Stimulated activated CD4-positive, alpha-beta T cell treated with anti-CD3 and anti-CD28 coated beads, Interleukin-4, amount 100 ng/mL, for 24 hours (primary cell): ENCODE measurements at places on chromosomes 4 and X.

DNA sequence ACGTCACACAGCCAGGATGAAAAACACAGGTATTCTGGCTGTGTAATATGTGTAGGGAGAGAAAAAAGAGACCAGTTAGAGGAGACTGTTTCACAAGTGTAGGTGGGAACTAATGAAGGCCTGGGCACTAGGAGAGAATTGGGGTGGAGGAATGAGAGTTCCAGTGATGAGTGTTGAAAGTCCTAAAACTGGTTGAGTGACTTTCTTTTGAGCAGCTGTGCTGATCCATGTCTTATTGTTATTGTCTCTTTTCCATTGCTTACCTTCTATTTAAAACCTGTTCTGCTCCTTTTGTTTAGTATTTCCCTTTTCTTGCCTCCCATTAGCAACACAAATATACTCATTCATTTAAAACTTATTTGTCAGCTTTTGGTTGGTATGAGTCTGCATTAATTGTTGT is 88.7 kb downstream of the PDLIM5 start:
- no peak for DNase-seq

GRCh38 chr4:103994059-103994458 is 274.3 kb upstream of the TACR3 start:
- no peak for DNase-seq

GRCh38 chrX:4315891-4316290 is 602.4 kb upstream of the PRKX start:
- DNase-seq, result no peak

GRCh38 chrX:16578218-16578617 is 71.7 kb upstream of the S100G start:
- no peak for DNase-seq

DNA sequence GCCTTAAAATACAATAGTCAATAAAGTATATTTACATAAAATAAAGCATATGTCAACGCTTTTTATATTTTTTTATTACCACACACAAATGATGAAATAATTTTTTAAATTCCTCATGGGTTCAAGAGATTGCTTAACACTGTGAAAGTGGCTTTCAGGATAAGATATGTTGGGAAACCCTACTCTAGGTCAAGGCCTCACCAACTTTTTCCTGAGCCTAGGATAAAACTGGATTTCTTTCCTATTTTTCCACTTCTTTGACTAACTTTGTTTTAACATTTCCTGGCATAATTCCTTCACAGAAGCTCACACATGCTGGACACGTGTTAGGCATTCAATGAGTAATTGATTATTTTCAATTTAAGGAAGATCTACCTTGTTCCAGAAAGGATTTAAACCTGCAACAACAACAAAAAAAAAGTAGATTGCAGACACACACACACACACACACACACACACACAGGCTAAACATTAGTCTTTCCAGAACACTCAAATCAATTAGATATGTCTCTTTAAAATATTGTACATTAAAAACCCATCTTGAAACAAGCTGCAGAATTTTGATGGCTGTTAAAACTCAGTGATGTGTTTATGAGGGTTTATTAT is 9.1 kb downstream of the KLB start:
- DNase-seq, result no peak

- no peak for DNase-seq
Observed at GRCh38 chr4:143443728-143444127, 69.8 kb upstream of the SMARCA5 start.

- no peak for DNase-seq
Observed at GRCh38 chrX:29431895-29432294, 783.5 kb upstream of the MAGEB2 start.

- no peak for DNase-seq
Observed at GRCh38 chr4:72631296-72631695, 62.3 kb upstream of the ADAMTS3 start.

- no peak for DNase-seq
Observed at GRCh38 chr4:80075995-80076675, 3.1 kb upstream of the ANTXR2 start.

- DNase-seq, result no peak
Observed at GRCh38 chr4:138698641-138699040, 316.9 kb upstream of the NOCT start.

DNA sequence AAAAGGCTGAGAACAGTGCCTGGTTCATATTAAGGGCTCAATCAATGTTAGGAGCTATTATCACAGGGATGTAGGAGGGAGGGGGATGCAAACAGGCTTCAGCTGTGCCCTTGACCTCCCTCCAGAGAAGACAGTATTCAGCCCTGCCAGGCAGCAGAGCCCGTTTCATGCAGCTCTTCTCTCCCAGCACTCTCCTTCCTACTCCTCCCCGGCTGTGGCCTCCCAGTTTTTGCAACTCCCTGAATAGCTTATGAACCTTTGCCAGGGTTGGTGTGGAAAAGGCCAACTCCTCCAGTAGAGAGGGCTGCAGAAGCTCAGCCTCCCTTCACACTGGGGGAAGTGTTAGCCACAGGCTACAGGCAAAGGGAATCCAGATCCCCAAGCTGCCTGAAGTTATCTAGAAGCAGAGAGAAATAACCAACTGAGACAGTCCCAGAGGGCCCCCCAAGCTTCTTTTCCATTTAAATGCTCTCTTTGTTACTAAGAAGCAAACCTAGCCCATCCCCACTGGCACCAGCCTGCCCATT is 31.7 kb upstream of the APLN start:
- DNase-seq, result no peak

- DNase-seq, result no peak
Observed at GRCh38 chrX:53003111-53003510, 44.8 kb upstream of the FAM156A start.

- no peak for DNase-seq
Observed at GRCh38 chr4:87521319-87521718, 7.9 kb downstream of the SPARCL1 start.

DNA sequence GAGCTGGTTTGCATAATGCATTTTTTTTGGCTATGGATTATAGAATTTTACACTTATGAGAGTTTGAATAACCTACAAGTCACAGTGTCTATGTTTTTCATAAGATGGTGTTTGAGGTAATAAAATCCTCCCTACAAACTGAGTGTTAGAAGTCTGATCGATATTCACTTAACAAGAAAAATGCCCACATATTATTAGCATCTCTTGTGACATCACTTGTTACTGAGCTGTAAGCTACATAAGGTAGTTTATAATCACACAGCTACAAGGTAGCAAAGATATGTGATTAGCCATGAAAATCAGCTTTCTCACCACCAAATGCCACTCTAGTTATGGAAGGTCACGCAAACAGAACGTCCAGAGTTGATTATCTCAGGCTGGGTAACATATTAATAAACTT is 669.6 kb downstream of the PCDH18 start:
- DNase-seq, result no peak

- no peak for DNase-seq
Observed at GRCh38 chr4:52903273-52903672, 41.2 kb downstream of the RASL11B start.

DNA sequence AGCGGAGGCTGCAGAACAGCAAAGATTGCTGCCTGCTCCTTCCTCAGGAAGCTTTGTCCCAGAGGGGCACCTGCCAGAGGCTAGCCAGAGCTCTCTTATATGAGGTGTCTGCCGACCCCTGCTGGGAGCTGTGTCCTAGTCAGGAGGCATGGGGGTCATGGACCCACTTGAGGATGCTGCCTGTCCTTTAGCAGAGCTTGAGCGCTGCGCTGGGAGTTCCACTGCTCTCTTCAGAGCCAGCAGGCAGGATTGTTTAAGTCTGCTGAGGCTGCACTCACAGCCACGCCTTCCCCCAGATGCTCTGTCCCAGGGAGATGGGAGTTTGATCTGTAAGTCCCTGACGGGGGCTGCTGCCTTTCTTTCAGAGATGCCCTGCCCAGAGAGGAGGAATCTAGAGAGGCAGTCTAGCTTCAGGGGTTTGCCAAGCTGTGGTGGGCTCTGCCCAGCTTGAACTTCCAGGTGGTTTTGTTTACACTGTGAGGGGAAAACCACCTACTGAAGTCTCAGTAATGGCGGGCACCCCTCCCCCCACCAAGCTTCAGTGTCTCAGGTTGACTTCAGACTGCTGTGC is 10.9 kb downstream of the DCK start:
- peak; percentile 39 for DNase-seq

DNA sequence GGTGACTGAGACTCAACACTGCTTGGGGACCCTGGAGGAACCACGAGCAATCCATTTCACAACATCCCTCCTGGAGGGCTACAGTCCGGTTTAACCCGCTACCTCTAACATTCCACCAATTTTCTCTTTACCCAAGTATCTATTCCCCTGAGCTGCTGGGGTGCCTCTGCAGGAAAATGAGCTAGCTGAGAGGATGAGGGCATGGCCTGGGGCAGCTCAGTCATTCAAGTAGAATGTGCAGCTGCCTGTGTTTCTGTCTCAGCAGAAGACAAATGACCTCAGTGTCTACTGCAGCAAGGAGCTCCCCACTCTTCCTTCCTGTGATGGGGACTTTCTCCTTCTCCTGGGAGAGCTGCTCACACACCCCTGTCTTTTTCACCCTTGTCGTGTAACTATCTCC is 120.8 kb downstream of the ZNF518B start:
- no peak for DNase-seq

- DNase-seq, result no peak
Observed at GRCh38 chrX:140064993-140065392, 99.7 kb upstream of the CXorf66 start.

DNA sequence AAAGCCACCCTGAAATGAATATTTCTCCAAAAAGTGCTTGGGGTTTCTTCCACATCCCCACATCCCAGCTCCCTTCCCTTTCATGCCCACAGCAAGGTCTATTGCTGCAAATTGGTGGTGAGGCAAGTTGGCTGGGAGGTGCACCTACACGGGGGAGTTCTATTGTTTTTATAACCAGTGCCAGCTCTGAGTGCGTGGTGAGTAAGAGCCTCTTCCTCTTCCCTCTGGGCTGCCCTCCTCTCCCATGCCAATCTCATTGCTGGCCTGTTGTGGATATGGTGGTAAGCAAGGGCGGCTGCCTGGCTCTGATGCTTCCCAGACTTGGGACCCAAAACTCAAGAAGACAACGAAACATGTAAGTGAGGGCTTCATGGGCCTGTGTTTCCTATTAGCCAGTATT is 204.3 kb downstream of the SHROOM3 start:
- DNase-seq, result no peak

- DNase-seq, result no peak
Observed at GRCh38 chr4:80484712-80485111, 149.2 kb downstream of the CFAP299 start.

GRCh38 chr4:6085691-6086628 is 67.7 kb upstream of the C4orf50 start:
- no peak for DNase-seq

DNA sequence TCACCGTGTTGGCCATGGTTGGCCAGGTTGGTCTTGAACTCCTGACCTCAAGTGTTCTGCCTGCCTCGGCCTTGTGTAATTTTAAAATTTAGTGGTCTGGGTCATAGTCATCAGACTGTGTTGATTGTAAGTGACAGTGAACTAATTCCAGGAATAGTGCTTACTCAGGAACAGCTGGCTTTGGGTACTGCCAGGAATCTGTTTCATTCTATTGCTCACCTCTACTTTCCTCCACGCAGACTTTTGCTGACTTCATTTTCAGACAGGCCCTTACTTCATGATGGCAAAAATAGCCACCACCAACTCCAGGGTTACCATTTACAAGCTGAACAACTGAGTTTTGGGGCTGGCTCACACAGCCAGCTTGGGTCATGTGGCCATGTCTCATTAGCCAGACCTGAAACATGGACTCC is 54.6 kb downstream of the FNIP2 start:
- no peak for DNase-seq

DNA sequence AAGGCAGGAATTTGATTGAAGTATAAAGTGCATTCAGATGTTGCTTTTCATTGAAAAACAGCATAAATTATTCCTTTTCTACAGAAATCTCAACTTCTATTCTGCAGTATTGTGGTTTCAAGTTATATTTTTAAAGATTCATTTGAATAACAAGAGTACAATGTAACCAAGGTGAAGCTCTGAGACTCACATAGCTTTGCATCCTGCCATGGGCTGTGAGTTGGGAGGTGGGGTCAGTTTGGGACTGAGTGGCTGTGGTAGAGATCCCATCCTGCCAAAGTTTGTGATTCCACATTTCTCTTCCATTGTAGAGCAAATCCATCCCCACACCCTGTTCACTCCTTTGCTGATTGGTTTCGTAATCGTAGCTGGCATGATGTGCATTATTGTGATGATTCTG is 69.2 kb downstream of the KIT start:
- DNase-seq, result no peak

- no peak for DNase-seq
Observed at GRCh38 chr4:38682336-38682735, 18.3 kb downstream of the KLF3 start.

- no peak for DNase-seq
Observed at GRCh38 chrX:130623518-130623917, 221.7 kb downstream of the RBMX2 start.

- no peak for DNase-seq
Observed at GRCh38 chr4:142110136-142110535, 473.8 kb downstream of the IL15 start.

DNA sequence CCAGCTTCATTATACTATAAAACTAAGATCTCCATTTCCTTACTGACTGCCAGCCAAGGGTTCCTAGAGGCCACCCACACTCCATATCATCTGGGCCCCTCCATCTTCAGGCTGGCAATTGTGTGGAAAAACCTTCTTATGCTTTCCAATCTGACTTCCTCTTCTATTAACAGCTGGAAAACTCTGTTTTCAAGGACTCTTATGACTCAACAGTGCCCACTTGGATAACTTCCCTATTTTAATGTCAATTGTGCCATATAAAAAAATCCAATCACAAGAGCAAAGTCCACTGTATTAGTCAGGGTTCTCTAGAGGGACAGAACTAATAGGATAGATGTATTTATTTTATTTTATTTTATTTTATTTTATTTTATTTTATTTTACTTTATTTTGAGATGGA is 41.0 kb upstream of the CPEB2 start:
- DNase-seq, result no peak

DNA sequence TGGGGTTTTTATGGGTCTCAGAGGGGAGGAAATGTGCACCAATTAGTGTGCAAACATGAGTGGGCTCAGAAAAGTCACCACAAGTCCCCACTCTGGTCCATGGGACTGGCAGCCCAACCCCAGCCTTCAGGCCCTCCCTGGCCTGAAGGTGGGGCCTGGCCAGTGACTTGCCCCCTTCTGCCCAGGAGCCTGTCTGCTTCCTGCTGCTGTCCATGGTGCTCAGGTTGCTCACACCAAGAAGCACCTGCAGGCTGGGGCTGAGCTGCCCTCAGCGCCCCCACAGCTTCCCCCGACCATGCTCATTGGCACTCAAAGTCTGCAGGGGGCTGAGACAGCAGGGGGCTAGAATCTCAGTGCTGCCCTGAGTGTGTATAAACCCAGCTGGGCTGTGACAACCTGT is 30.6 kb upstream of the GC start:
- no peak for DNase-seq

GRCh38 chrX:94302446-94302845 is 628.4 kb downstream of the FAM133A start:
- no peak for DNase-seq

DNA sequence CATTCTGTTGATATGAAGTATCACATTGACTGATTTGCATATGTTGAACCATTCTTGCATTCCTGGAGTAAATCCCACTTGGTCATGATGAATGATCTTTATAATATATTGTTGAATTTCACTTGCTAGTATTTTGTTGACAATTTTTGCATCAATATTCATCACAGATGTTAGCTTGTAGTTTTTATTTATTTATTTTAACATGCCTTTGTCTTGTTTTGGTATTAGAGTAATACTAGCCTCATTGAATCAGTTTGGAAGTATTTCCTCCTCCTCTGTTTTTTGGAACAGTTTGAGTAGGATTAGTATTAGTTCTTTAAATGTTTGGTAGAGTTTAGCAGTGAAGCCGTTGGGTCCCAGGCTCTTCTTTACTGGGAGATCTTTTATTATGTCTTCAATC is 13.9 kb upstream of the ADH1C start:
- DNase-seq, result no peak

- DNase-seq, result no peak
Observed at GRCh38 chr4:124304941-124305340, 407.6 kb downstream of the ANKRD50 start.
